NCI-H1436 (cell line): ENCODE measurements at places on chromosomes 12 and 14.

- no peak for DNase-seq
Measured at GRCh38 chr12:76726626-76727025, 37.3 kb upstream of the ZDHHC17 start.

GRCh38 chr12:119225454-119225853 is 46.7 kb downstream of the HSPB8 start:
- DNase-seq: no peak

DNA sequence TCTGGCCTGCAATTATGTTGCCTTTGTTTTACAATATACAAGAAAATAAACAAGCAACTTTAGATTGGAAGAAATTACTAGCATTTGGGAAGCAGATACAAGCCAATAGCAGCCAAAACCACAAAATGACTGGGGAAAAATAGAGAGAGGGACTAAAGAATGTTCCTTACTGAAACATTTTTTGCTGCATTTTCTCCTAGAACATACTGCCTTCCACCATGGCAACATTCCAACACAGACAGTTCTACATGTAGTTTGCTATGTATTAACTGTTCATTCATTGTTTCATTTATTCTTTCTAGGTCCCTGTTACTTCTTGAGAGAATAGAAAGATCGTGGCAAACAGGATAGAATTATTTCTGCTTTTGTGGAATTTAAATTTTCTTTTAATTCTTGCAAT is 530.2 kb downstream of the RPS29 start:
- no peak for DNase-seq

- DNase-seq: no peak
Measured at GRCh38 chr14:24243336-24243836, 963 bp upstream of the TINF2 start.

GRCh38 chr12:7116916-7117315 is 7.9 kb upstream of the C1RL start:
- no peak for DNase-seq

DNA sequence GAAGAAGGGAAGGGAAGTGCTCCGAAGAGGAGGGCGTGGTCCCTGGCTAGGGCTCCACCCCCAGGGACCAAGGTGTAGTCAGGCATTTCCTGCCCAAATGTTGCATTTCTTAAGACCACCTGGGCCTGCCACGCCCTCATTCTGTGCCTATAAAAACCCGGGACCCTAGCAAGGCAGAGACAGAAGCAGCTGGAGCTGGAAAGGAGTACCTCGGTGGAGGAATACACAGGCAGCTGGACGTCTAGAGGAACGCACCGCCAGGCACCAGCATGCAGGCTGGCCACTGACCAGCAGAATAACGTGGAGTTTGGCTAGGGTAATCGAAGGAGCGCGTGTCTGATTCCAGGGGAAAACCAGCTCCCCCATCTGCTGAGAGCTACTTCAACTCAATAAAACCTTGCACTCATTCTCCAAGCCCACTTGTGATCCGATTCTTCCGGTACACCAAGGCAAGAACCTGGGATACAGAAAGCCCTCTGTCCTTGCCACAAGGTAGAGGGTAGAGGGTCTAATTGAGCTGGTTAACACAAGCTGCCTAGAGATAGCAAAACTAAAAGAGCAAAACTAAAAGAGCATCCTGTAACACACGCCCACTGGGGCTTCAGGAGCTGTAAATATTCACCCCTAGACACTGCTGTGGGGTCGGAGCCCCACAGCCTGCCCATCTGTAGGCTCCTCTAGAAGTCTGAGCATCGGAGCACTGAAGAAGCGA is 21.0 kb downstream of the CFL2 start:
- no peak for DNase-seq

DNA sequence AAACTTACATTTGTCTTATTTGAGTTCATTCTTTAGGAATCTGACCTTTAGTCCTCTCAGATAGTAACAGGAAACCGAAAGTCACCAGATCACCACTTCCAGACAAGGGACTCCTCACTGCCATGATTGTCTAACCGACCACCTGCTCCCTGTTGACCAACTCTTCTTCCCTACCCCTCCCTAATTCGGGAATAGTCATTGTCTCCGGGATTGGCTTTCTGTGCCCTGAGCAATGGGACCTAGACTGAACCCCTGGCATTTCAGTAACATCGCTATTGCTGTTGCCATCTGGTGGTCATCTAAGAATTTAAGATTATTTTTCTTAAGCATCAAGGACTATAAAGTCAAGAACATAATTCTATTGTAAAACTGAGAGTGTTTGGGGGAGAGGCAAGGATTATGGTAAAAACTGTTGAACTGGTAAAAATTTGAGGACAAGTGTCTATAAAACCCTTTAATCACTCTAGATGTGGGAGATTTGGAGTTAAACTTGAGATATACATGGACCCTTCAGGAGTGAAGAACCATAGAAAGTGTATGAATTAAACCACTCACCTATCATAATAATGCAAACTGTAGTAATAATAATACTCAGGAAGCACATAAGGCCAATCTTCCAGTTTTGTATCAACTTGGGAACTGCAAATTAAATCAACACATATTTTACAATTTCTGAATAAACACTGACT is 6.3 kb downstream of the CLEC2A start:
- DNase-seq: no peak

DNA sequence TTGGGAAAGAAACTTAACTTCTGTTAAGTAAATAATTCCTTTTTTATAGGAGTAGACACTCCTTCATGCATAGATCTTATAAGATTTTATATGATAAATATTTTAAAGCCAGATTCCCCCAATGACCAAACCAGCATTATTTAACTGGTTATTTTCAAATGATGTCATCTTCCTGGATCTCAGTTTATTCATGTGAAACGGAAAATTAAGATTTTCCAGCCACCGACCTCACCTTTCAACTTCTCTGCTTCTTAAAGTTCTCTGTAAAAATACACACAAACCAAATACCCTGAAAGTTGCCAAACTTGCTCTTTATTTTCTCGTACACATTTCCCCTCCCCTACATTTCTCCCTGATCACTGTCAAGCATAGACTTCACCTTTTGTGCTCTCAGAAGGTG is 364.2 kb downstream of the GALC start:
- no peak for DNase-seq

- no peak for DNase-seq
Measured at GRCh38 chr14:99736603-99737371, 52.7 kb downstream of the CYP46A1 start.

DNA sequence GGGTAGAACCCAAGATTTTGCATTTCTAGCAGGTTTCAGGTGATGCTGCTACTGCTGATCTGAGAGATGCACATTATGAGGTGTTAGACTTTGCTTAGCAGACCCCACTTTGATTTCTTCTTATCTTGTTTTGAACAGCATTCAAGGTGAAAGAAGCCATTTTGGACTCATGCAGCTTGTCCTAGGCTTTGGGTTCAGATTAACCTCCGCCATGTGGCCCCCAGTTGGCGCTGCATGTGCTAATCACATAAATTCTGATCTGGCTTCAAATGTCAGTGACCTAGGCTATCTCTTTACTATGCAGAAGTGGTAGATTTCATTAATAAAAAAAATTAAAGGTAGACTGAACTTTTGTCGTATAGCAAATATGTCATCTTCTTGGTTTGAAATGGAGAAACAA is 89.8 kb upstream of the DYRK2 start:
- no peak for DNase-seq

GRCh38 chr12:30457621-30458289 is 237.9 kb downstream of the IPO8 start:
- DNase-seq: no peak

DNA sequence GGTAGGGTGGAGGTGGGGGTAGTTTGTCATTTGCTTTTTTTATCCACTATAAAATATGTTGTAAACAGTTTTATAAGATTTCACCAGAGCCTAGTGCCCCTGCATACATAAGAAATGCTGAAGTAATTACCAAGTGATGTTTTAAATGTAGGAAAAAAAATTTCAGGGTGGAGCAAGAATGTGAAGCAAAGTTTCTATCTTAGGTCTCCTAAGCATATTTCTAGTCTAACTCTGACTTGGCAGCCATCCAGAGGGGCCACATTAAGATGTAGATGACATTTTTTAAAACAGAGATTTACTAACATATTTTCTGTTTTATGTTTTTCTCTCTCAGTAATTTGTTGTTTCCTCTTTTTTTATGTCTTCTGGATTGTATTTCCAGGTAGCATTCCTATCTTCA is 15.8 kb upstream of the KRAS start:
- no peak for DNase-seq

DNA sequence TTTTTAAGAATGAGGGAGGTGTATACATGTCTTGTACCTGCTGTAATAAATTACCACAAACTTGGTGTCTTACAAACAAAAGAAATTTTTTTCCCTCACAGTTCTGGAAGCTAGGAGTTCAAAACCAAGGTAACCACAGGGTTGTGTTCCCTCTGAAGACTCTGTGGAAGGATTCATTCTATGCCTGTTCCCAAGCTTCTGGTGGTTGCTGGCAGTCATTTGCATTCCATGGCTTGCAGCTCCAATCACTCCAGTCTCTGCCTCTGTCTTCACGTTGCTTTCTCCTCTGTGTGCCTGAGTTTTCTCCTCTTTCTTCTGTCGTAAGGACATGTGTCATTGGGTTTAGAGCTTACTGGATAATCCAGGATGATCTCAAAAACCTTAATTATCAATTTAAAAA is 15.4 kb upstream of the ZNF641 start:
- DNase-seq: no peak

DNA sequence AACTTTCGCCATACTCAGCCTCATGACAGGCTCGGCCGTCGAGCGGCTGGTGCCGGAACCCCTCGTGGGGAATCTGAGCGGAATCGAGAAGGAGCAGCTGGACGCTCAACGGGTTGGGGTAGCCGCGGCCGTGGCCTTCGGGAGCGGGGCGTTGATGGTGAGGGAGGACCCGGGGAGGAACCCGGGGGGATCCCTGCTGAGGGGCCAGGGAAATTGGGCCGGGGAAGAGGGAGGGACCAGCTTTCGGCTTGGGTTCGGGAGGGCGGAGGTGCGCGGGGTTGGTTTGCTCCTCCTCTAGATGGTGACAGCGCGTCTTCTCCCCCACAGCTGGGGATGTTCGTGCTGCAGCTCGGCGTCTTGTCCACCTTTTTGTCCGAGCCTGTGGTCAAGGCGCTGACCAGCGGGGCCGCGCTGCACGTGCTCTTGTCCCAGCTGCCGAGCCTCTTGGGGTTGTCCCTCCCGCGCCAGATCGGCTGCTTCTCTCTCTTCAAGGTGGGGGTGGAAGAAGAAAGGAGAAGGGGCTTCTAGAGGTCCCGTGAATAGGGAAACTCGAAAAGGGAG is 9.8 kb downstream of the ARHGEF25 start:
- DNase-seq: no peak

- no peak for DNase-seq
Measured at GRCh38 chr12:131025939-131026702, 72.4 kb downstream of the ADGRD1 start.

DNA sequence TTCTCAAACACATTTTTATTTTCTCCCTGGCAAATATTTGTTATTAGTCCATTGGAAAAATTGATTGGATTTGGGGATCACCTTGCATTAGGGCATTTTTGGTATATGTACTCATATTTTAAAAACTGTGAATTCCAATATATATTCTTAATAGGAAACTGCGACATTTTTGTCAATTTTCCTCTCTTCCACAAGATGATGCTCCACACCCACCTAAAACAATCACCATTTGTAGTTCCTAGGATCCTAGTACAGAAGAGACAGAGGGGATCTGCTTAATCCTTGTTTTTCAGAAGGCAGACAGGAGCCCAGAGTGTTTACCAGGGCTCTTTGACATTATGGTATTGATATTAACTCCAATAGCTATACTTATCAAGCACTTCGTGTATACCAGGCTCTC is 22.8 kb upstream of the OASL start:
- no peak for DNase-seq

DNA sequence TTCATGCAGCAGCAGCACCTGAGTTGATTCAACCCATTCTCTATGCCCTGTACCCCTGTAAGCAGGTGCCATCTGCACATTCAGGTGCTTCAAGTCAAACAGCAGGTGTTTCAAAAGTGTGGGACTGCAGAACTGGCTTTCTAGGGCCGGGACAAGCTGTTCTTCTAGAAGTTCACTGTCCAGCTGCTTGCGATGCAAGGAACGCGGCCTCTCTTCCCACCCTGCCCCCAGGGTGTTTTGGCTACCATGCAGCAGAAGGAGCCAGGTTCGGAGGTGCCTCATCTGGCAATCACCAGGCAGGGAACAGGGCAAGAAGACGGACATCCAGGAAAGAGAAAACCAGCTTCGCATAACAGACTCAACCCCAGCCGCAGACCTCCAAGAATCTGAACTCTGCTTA is 35.2 kb downstream of the TMEM132D start:
- DNase-seq: no peak

DNA sequence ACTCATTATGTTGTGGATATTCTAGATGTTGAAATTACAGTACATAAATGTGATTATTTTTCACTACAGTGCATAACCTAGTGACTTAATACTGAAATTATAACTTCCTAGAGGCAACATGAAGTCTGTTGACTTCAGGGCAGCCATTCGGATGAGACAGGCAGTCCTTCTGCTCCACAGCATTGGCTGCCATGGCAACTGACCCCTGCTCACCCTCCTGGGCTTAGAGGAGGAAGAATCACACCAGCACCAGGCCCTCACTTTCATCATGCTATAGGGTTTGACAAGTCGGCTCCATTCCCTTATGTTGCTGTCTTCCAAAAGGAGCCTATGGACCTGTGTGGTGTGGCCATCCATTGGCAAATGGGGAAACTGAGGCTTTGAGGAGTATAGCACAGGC is 233.5 kb upstream of the TMEM132C start:
- no peak for DNase-seq

DNA sequence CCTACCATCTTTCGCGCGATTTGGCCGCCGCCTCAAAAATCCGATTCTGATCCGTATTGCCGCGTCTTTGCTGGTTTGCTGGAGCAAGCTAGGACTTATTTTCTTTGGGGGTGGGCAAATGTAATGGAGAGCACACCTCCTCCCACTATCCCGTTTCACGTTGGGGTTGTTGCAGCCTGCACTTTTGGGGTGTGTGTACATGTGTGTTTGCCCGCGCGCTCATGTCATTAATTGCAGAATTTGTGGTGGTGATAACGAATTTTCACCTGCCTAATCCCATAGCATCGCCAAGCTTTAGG is 657 bp downstream of the METAP2 start:
- DNase-seq: no peak

DNA sequence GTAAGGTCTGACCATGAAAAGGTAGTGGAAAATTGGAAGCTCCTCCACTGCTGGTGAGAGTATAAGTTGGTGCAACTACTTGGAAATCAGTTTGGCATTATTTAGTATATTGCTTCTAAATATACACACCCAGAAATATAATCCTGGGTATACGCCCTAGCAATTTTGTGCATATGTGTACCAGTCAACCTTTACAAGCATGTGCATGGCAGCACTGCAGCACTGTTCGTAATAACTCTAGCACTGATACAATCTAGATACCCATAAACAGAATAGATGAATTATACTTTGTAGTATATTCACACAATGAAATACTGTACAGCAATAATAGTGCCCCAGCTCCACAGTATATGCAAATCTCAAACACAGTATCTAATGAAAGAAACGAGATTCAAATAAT is 265.9 kb downstream of the EMP1 start:
- no peak for DNase-seq

GRCh38 chr14:31949709-31950108 is 127.4 kb upstream of the ARHGAP5 start:
- no peak for DNase-seq

GRCh38 chr14:61977217-61977616 is 215.0 kb downstream of the SNAPC1 start:
- DNase-seq: no peak

- DNase-seq: no peak
Measured at GRCh38 chr12:104064842-104065427, 604 bp downstream of the HCFC2 start.

GRCh38 chr14:104580961-104581360 is 1.4 kb downstream of the C14orf180 start:
- DNase-seq: no peak

GRCh38 chr12:131323879-131324278 is 370.2 kb downstream of the ADGRD1 start:
- DNase-seq: no peak
